ENCODE measurements at places on chromosomes 11 and 22.
A peak's percentile ranks its signal among the peaks of the same experiment; 100 is the strongest.

DNA sequence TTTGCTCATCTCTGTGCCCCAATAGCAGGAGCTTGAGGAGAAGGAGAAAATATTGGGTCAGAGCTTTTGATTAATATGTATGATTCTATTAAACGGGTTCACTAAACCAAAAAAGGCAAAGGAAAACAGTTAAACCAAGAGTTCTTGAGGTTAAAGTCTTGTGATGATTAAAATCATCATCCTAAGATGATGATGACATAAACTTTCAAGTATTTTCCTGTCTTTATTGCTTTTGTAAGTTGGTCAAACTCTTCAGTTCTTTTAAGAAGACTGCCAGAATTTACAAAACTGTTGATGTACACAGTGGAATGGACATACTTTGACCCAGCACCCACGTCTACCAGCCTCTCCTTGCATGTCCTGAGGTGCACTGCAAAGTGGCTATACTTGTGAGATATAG is 41.0 kb downstream of the FDX1 start:
- no peak for DNase-seq

GRCh38 chr11:102981324-102981910 is 25.9 kb upstream of the MMP13 start:
- no peak for DNase-seq

DNA sequence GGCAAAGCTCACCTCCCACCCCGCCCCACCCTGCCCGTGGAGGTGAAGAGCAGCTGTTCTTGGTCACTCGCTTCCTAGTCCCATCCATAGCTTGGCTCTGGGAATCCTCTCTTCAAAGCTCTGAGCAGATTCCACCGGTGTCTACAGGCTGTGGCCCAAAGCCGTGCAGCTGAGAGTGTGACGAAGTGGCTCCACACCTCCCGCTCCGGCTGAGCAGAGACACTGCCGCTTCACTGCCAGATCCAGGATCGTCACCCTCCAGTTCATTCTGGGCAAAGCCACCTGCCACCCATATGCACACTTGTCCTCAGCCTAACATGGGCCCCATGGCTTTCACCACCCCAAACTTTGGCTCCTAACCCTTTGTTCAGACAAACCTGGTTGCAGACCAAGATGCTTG is 532.9 kb upstream of the B3GAT1 start:
- DNase-seq: no peak

GRCh38 chr11:230431-230830 is 5.7 kb downstream of the SIRT3 start:
- no peak for DNase-seq

DNA sequence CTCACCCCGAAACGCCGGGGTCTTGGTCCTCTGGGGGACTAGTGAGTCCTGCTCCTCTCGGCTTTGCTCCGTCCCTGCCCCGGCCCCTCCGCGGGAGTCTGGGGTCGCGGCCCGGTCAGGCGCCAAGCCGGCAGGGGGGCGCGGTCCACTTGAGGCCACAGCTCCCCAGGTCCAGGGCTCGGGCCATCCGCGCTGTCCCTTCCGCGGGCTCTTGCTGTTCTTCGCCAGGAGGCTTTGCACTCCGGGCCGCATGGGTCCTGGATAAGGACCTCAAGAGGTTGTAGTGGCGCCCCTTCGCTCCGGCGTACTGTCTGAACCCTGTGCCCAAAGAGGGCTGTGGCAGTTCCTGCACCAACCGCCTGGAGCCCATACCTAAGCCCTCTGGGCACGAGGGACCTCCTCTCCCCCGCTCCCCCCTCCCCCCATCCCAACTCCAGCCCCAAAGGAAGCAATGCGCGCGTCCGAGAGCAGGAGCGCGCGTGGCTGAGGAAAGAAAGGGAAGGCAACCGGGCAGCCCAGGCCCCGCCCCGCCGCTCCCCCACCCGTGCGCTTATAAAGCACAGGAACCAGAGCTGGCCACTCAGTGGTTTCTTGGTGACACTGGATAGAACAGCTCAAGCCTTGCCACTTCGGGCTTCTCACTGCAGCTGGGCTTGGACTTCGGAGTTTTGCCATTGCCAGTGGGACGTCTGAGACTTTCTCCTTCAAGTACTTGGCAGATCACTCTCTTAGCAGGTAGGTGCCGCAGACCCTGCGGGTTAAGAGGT is at the start of gene ADM:
Gene ADM, plus strand, starts transcription at position 579 of the 767 bp plus-strand sequence. CDS start 628 bp downstream, outside the sequence.
- peak; percentile 86 for DNase-seq

GRCh38 chr11:85385547-85385946 is 241.6 kb downstream of the DLG2 start:
- DNase-seq: peak; percentile 49

GRCh38 chr11:126083829-126084607 is 21.4 kb upstream of the CDON start:
- peak; percentile 64 for DNase-seq

- DNase-seq: no peak
These were observed 21.2 kb downstream of the DAGLA start for GRCh38 chr11:61701242-61701886.

DNA sequence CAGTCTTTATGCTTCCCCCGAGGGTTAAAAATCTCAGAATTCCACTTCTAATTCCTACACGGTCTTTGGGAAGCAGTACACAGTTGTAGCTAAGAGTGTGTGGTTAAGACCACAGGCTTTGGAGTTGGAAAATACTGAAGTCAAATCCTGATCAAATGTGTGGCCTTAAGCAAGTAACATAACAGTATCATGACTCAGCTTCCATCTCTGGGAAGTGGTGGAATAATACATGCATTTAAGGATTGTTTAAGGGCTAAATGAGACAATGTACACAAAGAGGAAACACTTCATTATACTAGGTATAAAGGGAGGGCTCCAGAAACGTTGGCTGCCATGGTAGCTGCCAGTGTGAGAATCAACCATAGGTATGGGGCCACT is 71.5 kb downstream of the FAT3 start:
- DNase-seq: no peak

GRCh38 chr11:19879307-19880087 is 166.9 kb downstream of the NAV2 start:
- DNase-seq: no peak

- no peak for DNase-seq
These were observed 178.3 kb upstream of the SEZ6L start for GRCh38 chr22:25990940-25991339.

GRCh38 chr22:38788846-38789245 is 5.1 kb downstream of the DNAL4 start:
- DNase-seq: no peak

- DNase-seq: no peak
These were observed 84.0 kb downstream of the MYEOV start for GRCh38 chr11:69377953-69378302.

DNA sequence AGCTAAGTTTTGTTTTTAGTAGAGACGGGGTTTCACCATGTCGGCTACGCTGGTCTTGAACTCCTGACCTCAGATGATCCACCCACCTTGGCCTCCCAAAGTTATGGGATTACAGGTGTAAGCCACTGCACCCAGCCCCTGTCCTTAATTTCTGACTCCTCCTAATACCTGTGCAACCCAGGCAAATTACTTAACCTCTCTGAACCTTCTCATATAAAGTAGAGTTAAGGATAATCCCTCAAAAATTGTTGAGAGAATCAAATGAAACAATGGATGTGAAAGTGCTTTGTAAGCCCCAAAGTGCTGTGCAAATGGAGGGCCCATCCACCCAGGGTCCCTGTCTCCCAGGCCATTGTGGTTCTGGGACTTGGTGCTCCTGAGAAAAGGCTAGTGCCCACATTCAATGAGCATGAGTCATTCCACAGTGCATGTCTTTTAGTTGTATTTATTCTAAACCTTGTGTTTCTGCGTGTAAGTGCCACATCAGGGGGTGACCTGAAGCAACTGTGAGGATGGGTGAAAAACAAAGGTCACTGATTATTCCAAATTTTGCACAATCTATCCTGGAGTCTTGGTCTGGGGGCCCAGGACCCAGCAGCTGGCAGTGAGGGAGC is 61.4 kb upstream of the PTPRJ start:
- DNase-seq: no peak

- no peak for DNase-seq
These were observed 286.2 kb downstream of the GRM5 start for GRCh38 chr11:88779577-88779976.

DNA sequence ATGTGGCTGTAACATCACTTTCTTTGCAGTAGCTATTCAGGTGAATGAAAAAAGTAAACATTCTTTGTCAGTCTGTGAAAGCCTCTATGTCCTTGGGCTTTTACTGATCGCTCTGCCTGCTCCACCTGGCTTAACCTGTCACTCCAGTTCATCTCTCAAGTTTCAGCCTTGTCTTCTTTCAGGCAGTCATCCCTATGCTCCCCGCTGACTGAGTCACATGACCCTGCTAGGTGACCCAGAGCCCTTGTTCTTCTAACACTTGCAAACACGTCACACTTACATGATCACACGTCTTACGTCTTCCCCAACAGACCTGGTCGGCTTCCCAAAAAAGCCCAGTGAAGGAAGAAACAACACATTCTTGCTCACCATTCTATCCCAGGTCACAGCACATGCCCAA is 499.3 kb upstream of the TENM4 start:
- DNase-seq: peak; percentile 18

GRCh38 chr22:19831016-19831415 is 23.7 kb downstream of the GNB1L start:
- DNase-seq: no peak

- DNase-seq: peak; percentile 31
These were observed 148.1 kb downstream of the DYNC2H1 start for GRCh38 chr11:103257360-103257759.

All from eye (tissue), 1 donor.